ENCODE measurements at places on chromosomes 11 and 22.
A peak's percentile ranks its signal among the peaks of the same experiment; 100 is the strongest.

- DNase-seq, result no peak
Measured at GRCh38 chr22:27663812-27664211, 137.7 kb downstream of the MN1 start.

DNA sequence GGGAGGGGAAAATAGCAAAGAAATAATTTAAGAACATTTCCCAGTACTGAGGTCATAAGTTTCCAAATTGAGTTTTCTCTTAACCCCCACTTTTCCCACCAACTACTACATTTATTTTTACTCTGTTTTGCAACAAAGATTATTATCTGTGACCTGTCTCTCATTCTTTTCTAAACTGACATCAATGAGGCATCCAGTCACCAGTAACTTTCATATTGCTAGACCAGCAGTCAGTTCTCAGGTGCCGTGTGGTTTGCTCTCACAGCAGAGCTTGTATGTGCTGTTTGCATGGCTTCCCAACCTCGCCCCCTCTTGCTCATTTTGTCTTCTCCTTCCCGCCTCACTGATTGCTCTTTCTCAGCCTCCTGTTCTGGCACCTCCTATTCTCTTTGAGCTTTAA is 1091.3 kb downstream of the TBC1D22A start:
- no peak for DNase-seq

DNA sequence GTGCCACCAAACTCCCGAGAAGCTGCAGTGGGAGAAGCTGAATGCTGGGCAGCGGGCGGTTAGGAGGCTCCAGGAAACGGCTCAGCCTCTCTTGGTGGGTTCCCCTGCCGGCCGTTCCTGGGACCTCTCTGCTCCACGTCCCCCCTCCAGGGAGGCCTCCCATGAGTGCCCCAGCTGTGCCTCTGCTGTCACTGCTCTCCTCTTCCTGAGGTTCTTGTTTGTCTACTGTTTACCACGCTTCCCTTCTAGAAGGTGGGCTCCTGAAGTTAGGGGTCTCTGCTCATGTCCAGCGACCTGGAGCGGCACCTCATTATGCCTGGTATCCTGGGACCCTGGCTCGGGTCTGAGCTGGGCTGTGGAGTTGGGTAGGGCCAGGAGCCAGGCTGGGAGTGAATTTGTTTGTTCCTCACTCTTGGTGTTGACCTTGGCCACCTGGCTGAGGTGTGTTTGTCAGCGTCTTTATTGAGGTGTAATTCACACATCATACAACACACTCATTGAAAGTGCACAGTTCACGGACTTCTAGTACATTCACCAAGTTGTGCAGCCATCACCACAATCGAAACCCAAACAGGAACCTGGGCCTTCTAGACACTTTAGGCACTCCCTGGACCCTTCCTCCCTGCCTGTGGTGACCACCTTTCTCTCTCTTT is 37.8 kb upstream of the GRAMD4 start:
- peak; percentile 54 for DNase-seq

- DNase-seq, result no peak
Measured at GRCh38 chr11:97865424-97866012, 1155.2 kb upstream of the CNTN5 start.

GRCh38 chr11:111941963-111942362 is 4.8 kb downstream of the DIXDC1 start:
- DNase-seq, result no peak

GRCh38 chr11:95042906-95043305 is 6.3 kb upstream of the KDM4F start:
- DNase-seq, result no peak

- DNase-seq, result peak; percentile 72
Measured at GRCh38 chr11:2825889-2826678, 59.5 kb downstream of the CDKN1C start.

DNA sequence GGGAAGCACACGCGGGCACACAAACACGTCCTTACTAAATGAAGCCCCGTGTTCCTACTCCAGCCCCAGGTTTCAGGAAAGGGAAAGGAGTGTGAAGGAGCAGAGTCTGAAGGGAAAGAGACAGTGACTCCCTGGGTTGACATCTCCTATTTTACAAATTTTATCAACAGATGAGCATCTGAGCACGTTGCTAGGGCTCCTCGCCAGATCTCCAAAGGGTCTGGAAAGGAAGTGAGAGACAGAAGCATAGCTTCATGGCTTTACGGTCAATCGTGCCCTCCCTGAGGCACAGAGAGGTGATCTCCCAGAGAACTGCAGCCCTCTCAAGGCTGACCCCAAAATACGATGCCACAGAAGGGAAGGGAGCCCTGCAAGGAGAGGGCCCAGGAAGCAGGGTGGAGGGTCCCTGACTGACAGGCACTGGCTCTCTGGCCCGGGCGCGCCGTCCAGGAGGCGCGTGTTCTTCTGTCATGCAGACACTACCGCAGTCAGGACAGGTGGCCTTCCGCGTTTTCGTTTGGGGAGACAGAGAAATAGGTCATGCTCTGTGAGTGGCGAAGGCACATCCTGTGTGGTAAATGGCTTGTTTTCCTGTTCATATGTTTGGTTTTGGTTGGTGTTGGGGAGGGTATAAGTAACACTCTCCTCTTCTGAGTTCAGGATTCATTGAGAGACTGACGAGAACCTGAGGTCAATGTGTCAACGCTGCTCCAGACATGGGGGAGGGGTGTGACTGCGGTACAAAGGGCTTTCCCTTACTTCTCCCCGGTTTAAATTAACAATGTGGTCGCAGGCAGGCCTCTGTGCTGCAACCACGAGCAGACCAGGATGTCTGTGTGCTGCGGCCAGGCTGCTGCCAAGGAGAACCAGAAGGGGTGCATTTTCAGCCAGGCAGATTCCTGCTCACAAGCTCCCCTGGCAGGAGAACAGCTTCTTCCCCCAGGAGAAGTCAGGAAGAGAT is 813.3 kb downstream of the OPCML start:
- DNase-seq, result no peak

DNA sequence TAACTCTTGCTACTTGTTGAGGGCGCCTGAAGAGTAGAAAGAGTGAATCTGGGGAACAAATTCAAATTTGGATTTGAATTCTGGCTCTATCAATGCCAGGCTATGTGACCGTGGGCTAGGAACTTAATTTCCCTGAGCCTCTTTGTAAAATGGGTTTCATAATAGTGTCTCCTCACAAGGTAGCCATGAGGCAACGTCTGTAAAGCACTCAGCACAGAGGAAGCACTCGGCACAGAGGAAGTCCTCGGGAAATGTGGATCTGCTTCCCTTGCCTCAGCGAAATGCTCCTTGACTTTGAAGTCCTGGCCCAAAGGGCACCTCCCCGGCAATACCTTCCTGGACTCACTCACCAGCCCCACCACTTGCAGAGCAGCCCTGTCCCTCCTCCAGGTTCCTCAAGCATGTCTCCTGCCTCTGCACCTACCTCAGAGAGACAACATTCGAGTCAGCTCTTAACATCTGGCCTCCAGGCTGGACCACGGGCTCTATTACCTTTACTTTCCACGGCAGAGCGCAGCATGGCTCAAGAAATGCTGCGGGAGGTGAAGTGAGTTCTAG is 17.7 kb downstream of the CD6 start:
- no peak for DNase-seq

DNA sequence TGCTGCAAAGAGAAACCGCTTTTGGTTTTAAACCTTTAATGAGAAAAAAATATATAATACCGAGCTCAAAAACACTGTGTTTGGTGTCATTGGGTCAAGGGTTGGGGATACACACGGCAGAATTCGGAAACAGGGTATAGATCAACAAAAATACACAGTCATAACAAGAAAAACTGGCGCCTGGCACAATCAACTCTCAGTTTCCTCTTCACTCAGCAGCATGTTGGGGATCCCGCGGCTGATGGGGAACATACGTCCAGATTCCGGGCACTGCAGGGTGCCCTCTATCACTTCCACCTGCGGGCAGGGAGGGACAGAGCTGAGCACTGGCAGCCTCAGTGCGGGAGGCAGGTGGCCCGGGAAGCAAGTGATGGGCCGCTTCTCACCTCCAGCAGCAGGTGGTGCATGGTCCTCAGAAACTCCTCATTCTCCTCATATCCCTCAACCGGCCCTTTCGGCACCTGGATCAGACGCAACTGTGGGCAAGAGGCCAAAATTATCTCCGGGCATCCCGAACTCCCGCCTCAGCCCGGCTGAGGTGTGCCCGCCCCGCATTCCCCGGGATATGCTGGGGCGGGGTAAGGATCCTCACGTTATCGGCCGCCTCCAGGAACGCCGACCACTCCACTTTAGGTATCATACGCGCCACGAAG is 561 bp downstream of the TRMT112 start:
- DNase-seq, result no peak

GRCh38 chr11:116930177-116930576 is 92.8 kb upstream of the APOA1 start:
- no peak for DNase-seq

GRCh38 chr11:121767433-121767832 is 314.7 kb upstream of the SORL1-AS1 start:
- no peak for DNase-seq

DNA sequence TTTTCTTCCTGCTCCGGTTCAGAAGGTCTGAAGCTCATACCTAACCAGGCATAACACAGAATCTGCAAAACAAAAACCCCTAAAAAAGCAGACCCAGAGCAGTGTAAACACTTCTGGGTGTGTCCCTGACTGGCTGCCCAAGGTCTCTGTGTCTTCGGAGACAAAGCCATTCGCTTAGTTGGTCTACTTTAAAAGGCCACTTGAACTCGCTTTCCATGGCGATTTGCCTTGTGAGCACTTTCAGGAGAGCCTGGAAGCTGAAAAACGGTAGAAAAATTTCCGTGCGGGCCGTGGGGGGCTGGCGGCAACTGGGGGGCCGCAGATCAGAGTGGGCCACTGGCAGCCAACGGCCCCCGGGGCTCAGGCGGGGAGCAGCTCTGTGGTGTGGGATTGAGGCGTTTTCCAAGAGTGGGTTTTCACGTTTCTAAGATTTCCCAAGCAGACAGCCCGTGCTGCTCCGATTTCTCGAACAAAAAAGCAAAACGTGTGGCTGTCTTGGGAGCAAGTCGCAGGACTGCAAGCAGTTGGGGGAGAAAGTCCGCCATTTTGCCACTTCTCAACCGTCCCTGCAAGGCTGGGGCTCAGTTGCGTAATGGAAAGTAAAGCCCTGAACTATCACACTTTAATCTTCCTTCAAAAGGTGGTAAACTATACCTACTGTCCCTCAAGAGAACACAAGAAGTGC is 661 bp upstream of the MALAT1 start:
- DNase-seq, result no peak

GRCh38 chr11:77557553-77557952 is 32.2 kb upstream of the AQP11 start:
- DNase-seq, result no peak

- DNase-seq, result no peak
Measured at GRCh38 chr11:93005239-93005638, 35.8 kb downstream of the MTNR1B start.

DNA sequence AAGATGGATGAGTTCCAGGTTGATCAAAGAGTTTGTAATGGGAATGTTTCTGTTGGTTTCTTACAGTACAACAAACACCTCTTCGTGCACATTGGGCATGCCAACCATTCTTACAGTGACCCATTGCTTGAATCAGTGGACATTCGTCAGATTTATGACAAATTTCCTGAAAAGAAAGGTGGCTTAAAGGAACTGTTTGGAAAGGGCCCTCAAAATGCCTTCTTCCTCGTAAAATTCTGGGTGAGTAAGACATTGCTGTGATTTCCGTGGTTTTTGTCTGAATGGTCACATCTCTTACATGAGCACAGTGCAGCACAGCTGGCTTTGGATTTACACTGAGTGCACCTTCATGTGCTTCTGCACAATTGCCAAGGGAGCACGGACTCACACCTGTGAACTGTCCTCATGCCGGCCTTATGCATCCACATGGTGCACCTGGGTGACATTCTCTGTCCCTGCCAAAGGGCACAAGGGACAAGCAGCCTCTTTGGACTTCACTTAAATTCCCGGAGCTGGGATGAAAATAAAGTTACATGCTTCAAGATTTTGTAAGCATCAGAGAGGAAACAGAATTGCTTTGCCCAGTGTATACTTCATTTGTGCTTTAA is 107.1 kb upstream of the RASSF10 start:
- DNase-seq, result no peak

GRCh38 chr11:62352355-62353336 is 15.4 kb downstream of the ASRGL1 start:
- no peak for DNase-seq

DNA sequence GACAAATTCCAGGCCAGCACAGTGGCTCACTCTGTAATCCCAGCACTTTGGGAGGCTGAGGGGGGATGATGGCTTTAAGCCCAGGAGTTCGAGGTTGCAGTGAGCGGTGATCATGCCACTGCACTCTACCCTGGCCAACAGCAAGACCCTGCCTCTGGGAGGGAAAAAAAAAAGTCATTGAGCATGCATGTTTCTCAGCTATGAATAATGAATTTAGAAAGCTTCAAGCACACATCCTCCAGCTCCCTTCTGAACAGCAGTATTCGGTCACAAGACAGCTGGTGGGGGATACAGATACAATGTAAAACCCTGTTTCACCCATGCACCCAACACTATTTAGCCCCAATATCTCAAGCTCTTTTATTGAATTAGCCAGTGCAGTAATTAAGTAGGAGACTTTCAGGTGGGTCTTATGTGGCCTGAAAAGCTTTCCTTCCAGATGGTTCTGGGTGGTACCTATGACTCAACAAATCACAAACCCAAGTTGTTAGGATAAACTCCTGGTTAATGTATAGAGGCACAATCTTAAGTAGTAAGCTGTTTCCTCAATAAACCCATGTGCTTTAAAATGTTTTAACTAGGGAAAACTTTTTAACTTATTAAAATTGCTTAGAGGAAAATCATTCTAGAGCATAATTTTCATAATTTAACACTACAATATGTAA is 13.4 kb downstream of the PRDM10 start:
- DNase-seq, result no peak

DNA sequence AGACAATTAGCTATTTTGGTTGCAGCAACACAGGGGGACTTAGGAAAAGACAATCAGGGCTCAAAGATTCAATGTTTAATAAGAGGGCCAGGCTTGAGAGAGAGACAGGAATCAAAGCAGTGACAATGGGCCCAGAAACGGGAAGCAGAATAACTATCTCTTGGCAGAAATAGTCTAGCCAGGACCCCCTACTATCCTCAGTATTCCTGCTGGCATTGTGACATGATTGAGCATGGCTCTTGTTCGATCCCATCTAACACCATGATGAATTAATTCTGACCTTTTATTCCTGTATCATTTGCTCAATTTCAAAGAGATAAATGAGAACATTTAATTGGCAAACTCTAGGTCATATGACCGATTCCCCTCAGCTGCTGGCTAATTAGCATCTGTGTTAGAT is 12.8 kb upstream of the ANO5 start:
- no peak for DNase-seq

GRCh38 chr11:122563761-122564160 is 91.8 kb upstream of the UBASH3B start:
- no peak for DNase-seq

Measured in lower lobe of right lung (tissue), 2 donors.